ENCODE measurements at places on chromosomes 2 and 18.

- no peak for DNase-seq
Measured at GRCh38 chr2:75466708-75467311, 93.9 kb downstream of the EVA1A start.

DNA sequence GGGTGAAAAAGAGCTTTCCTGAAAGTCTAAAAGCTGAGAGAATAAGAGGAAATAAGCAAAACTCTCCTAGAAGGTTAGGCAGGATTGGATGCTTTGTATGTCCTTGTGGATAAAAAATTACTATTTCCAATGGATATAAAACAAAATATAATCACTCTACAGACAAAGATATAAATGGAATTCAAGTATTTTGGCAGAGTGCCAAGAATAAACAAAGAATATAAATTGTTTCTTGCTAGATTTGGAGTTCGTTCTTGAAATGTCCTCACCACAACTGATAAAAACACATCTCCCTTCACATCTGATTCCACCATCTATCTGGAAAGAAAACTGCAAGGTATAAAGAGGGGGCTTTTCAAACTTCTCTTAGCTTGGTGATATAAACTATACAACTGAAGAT, 13.3 kb downstream of the SULT1C3 start:
- DNase-seq, result no peak

DNA sequence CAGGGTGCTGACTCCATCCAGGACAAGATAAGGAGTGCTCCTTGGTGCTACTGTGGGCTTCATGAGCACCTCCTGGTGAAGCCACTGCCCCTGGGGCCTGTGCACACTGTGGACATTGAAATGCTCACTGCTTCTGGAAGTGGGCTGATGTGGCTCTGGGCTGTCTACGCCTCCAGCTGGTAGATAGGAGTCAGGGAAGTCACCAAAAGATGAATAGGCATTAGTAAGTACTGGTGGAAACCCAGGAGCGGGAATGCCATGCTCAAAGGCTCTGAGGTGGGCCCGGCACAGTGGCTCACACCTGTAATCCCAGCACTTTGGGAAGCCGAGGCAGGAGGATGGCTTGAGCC, 79.2 kb upstream of the MSH2 start:
- no peak for DNase-seq

- DNase-seq, result no peak
Measured at GRCh38 chr18:58527285-58527951, 101.5 kb downstream of the ALPK2 start.

DNA sequence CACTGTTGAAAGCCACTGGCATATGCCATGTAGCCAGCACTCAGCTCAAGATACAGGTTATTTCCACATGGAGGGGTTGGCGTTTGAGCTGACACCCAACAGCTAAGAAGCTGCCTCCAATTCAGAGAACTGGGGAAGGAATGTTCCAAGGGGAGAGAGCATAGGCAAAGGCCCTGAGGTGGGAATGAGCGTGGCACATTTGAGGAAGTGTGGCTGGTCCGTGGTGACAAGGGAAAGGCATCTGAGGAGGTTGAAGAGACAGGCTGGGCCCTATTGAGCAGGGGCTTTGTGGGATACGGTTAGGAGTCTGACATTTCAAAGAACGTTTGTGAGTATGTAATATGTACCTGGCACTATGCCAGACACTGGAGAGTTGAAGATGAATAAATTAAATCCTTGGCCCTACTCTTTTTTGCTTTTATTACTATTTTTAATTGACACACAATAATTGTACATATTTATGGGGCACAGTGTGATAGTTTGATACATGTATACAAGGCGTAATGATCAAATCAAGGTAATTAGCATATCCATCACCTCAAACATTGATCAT, 27.6 kb upstream of the TMBIM1 start:
- no peak for DNase-seq

GRCh38 chr18:74226156-74226555, 65.6 kb downstream of the CYB5A start:
- no peak for DNase-seq

DNA sequence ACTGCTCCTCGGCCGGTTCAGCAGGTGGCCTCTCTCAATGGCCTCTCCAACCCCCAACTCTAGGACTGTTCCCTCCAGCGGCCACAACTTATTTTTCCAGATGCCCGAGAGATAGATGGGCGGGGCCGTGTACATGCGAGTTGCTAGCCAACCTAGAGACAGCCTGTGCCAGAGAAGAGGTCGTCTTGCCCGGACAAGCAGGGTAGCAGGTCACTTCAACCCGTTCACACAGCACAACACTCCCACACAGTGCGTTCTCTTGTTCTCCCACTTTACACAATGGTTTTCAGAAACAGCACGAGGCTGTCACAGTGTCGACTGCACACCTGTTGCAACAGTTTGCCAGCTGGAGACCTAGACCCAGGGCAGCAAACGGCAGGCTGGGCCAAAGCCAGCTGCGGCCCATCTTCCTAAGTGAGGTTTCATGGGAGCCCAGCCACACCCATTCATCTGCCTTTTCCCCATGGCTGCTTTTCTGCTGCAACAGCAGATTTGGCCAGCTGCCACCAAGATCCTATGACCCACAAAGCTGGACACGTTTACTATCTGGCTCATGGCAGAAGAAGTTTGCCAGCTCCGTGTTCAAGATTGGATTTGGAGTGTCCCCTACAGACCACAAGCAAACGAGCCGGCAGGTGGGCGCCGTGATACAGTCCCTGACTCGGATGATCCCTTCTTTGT, 7.3 kb upstream of the PRLH start:
- DNase-seq, result no peak

DNA sequence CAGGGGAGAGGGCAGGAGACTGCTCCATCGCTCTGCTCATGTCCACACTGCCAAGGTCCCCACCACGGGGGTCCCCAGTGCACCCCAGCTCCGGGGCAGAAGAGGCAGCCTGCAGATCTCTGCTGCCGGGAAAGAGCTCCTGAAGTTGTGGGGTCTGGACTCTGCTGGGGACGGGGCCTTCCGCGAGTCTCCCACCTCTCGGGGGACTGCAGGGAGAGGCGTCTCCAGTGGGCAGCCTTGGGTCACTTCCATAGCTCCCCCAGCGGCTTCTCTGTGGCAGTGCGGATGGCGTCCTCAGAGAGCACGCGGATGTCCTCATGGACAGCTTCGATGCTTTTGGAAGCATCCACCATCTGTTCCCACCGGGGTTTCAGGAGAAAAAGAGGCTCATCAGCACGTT, 10.7 kb downstream of the DTYMK start:
- no peak for DNase-seq

GRCh38 chr2:3563521-3563976, 5.4 kb upstream of the RNASEH1 start:
- DNase-seq, result no peak

DNA sequence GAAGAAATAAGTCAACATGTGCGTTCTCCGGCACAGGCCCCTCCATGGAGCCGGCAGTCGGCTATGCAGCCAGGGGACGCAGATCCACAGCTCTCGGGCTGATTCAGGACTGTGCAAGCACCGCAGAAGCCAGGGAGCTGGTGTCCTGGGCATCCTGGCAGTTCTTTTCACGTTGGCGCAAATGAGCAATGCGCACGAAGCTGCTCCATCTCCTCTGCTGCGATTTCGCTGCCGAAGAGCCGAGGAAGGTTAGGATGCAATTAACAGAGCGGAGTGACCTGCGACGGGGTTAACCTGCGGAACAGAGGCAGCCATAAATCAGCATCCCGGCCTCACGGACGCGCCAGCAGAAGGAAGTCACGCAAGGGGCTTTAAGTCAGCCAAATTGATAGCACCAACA, 107.1 kb upstream of the POU3F3 start:
- no peak for DNase-seq

- no peak for DNase-seq
Measured at GRCh38 chr2:188322569-188323551, 31.2 kb downstream of the GULP1 start.

GRCh38 chr2:199979398-199979797, 24.0 kb downstream of the MAIP1 start:
- no peak for DNase-seq

DNA sequence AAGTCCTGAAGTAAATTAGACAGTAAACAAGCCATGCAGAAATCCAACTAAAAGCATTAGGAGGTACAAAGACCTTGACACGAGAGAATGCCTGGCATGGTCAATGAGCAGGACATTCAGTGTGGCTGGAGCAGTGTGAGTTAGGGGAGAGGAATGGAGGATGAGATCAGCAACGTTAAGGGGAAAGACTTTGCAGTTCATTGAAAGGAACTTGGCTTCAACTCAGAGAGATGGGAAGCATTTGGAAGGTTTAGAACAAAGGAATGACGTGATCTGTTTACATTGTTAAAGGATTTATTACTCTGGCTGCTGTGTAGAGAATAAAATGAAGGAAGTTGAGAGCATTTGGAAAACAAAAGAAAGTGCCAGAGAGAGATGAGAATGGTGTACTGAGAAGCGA, 621.3 kb downstream of the XIRP2 start:
- no peak for DNase-seq

Data from CD4-positive, CD25-positive, alpha-beta regulatory T cell (primary cell).